ENCODE measurements at places on chromosomes 16 and 17. TPM values are rescaled to one million over a fixed set of nuclear protein-coding genes. Genes with fewer than 3 reads are reported as not detected.

Gene PPP1R27
- polyA plus RNA-seq: not detected

Gene ZNF500
- polyA plus RNA-seq: 6.7 TPM

Gene CCL17
- polyA plus RNA-seq: not detected

Gene SPATA22
- not detected for polyA plus RNA-seq

Gene GPR179
- polyA plus RNA-seq: not detected

Gene FAM20A
- 0.11 TPM for polyA plus RNA-seq

Gene ZNF778
- 4.6 TPM for polyA plus RNA-seq

Gene NPIPA5
- polyA plus RNA-seq: not detected

Gene MYADML2
- polyA plus RNA-seq: not detected

Gene SYT17
- polyA plus RNA-seq: 30.1 TPM

Gene TTYH2
- 1.00 TPM for polyA plus RNA-seq

Gene PRR35
- not detected for polyA plus RNA-seq

Gene ITGAX
- polyA plus RNA-seq: 1.1 TPM

Gene KCNH6
- polyA plus RNA-seq: not detected

Gene ADAD2
- 0.17 TPM for polyA plus RNA-seq

Gene VMO1
- not detected for polyA plus RNA-seq

Gene SLC6A2
- polyA plus RNA-seq: not detected

Gene SPATA32
- polyA plus RNA-seq: 4.6 TPM

Gene GNGT2
- 13.6 TPM for polyA plus RNA-seq

Gene KRT25
- not detected for polyA plus RNA-seq

All from naive B cell (primary cell).